GM12891 (cell line): ENCODE measurements at places on chromosomes 5 and 9.

GRCh38 chr9:124660341-124660801 lies 110.7 kb downstream of the NR6A1 start:
- DNase-seq = no peak

DNA sequence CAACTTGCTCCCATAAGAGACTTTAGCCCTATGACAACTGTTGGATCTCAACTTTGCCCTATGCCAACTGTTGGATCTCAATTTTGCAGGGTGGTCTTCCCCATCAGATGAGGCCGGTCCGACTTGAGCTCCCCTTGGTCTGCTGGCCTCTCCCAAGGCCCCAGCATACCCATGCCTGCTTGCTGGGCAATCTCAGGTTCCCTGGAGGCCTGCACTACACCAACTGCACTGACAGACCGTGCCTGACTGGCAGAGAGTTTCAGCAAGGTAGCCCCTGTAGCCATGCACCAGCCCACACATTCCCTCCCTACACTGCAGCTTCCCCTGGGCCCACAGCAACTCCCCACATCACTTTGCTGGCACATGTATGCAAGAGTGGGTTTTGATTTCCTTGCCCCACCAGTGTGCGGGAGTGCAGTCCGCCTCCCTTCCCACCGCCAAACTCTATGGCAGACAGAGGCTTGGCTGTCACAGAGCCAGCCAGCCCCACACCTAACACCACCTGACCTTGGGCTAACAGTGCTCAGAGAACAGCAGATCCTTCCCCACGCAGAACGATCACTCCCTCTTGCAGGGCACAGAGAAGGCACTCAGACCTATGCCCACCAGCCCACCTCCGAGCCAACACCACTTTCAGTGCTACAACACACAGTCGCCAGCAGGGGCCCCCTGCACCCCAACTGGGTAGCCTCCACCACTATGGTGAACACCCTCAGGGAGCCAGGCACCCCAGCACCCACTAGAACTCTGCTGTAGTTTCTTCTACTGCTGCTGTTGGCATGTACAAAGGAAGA lies 279.9 kb upstream of the COX7C start:
- no peak for DNase-seq

DNA sequence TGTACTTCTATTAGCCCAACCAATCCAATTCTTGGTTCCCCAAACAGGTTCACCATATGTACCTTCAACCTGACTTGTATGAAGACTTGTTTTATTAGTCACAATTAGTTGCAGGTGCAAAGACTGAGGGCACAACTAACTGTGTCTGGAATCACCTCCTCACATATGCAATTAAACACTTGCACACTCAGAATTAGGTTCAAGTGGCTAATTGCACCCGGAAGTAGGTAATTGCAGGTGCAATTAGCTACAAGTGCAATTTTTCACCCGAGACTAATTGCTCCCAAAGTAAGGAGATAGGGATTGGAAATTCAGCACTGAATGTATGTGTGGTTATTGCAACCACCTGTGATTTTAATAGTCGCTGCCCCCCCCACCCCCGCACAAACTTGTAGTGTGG lies 338.9 kb downstream of the ZSWIM6 start:
- no peak for DNase-seq

DNA sequence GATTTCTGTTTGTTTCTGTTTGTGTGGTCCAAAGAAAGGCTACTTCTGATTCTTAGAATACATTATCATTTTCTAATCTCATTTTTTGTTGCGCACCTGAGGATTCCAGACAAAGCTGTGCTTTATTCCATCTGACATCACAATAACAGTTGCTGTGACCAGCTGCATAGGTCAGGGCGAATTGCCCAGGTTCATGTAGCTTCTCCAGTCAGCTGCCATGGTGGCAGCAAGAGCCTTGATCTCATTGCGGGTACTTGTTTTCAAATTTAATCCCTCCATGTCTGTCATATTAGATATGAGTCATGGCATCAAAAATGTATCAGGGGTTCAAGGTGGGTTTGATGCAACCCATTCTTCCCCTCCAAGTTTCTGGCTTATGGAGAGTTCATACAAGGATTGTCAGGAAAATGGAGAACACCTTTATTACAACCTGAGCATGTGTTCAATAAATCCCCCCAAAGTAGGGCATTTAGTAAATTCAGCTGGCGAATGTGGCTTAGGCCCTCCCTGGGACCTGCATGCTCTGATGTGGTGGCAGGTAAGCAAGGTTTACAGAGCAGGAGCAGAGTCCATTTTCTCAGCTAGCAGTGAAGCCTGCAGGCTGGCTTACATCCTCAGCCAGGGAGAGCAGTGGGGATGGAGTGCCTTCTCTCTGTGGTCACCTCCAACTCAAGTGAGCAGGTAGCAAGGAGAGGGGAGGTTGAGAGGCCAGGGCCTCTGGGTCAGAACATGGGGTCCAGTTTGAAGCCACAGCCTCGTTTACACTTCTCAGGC lies 13.9 kb downstream of the CAVIN4 start:
- no peak for DNase-seq

GRCh38 chr9:91516081-91516480 lies 92.4 kb upstream of the NFIL3 start:
- no peak for DNase-seq

DNA sequence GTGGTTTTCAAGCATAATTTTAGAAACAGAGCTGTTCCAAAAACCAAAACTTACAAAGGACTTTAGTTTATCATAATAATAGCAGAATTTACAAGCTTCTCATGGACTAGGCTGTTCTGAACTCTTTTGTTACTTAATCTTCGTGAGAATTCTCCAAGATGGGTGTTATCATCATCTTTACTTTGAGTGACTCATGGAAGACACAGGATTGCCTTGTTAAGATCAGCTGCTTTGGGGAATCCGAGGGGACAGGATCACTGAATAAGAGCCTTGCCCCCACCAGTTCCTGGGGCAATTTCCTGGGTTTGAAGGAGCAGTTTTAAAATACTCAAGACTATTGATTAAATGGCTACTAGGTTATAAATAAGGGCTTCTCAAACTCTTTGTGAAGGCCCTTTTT lies 80.5 kb downstream of the CFAP90 start:
- no peak for DNase-seq

DNA sequence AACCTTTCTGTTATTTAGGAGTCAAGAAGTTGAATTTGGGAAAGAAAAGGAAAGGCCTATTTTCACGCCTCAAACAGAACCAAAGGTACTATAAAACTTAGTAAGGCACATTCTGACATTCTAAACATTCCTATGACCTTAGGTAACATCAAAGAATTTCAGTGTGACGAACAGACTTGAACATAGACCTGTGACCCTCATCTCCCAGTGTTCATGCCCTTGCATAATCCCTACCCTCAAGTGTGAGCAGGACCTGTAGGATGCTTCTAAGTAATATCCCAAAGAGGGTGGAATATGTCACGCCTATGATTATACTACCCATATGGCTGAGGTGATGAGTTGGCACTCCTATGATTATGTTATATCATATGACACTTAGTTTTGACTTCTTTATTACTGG lies 540.9 kb downstream of the KIF4B start:
- no peak for DNase-seq

DNA sequence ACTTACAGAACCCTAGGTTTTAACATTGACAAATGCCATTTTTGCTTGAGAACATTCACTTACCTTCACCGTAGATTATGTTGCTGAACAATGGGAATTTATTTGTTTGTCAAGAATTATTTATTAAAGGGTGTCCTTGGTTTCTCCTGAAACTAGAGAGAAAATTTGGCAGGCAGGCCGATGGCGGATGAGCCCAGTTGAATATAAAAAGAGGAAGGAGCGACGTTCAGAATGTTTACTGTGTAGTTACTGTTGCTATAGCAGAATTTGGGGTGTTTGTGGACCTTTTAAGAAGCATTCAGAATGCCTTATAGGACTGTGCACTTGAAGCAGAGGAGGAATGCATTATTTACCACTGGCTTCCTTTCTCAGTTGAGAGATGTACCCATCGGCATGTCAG lies 268.2 kb downstream of the CDH10 start:
- no peak for DNase-seq
